Thoracic aorta (tissue), 2 donors: ENCODE measurements at places on chromosomes 11 and 22.

- DNase-seq, result no peak
Observed at GRCh38 chr11:35536470-35536869, 11.1 kb upstream of the PAMR1 start.

- DNase-seq, result no peak
Observed at GRCh38 chr11:113538451-113539412, 63.5 kb upstream of the DRD2 start.

DNA sequence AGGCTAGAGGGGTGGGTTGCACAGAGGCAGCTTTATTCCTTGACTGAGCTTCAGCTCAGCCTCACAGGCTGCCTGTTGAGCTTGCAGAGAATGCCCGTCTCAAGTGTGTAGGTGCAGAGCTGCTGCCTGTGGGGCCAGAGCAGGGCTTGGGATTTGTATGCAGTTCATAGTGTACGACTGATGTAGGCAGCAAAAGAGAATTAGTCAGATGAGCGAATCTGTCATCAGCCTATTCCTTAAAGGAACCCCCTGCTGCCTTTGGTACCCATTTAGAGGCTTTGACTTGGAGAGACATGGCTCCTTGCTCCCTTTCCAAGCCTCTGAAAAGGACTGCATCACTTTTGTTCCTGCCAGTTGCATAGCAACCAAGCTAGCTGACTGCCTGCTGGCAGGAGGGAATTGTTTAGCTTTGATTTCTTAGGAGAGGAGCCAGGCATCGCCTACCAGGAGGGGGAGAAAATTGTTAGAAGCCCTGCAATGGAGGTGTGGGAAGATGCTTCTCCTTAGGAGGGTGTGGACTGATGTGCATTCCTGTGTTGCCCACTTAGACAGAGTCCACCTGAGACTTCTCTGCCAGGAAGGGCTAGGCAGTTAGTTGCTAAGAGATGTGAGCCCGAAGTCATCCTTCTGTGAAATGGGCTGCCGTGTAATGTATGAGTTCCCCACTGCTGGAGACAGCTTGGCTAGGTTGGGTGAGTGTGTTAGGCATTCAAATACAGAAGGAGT, 10.9 kb downstream of the ACO2 start:
- no peak for DNase-seq

DNA sequence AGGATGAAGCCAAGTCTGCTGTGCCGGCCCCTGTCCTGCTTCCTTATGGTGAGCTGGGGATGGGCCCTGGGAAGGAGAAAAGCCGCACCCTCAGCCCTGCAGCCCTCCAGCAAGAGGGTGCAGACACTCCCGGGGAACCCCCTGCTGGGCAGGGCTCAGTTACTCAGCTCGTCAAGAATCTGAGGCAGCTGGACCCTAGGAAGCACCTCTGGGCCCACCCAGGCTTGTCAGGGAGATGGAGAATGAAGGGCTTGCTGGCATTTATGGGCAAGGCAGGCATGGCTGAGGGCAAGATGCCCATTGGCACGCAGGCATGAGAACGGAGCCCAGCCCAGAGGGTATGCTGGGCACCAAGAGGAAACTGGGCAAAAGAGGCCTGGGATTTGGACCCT, 12.9 kb downstream of the RELT start:
- DNase-seq, result no peak

- DNase-seq, result no peak
Observed at GRCh38 chr22:33682927-33683326, 237.3 kb downstream of the LARGE1 start.

DNA sequence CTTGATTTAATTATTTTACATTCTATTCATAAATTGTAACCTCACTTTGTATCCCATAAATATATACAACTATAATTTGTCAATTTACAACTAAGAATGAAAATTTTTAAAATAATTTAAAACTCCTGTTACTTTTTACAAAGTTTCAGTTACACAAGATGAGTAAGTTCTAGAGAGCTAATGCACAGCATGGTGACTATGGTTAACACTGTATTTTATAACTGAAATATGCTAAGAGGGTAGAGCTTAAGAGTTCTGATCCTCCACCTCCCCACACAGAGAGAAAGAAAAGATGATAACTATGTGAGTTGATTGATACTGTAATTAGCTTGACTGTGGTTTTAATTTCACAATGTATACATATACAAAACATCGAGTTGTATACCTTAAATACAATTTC, 412.5 kb upstream of the DDI1 start:
- no peak for DNase-seq

DNA sequence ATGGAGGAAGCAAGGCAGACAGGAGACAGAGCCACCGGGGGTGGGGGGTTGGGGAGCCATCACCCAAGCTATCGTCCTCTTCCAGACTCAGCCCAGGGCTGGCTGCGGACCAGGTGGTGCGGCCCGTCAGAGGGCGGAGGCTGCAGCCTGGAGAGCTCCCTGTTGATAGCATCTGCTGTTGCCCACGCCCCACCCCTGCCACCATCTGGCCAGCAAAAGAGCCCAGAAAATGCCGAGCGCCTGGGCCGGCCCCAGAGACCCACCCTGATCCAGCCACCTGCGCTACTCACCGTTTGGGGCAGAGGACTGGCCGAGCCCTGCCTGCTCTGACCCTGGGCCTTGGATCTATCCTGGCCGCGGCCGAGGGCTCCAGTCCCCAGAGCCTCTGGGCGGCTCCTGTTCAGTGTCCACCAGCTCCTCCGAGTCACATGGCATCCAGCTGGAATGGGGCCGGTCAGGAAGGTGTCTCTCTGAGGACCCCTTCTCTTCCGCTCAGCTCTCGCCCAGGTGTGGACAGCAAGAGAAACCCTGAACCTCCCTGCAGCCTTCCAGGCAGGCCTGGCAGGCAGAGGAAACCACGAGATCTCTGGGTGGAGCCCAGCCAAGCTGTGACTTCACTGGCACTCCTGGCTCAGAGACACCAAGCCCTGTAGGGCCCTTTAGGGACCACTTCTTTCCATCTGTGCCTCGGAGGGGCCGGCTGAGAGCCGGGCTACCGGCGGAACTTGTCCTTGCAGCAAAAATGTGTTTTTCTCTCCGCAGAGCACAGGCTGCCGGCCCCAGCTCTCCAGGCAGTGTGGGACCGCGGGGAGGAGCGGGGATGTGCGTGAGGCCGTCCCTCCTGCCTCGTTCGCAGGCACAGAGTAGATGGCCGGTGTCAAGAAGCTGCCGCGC, at the start of gene MRGPRE:
Gene MRGPRE (minus strand): TSS at position 567 of the 894 bp plus-strand sequence. CDS start 3,618 bp downstream, outside the sequence.
- DNase-seq, result no peak

DNA sequence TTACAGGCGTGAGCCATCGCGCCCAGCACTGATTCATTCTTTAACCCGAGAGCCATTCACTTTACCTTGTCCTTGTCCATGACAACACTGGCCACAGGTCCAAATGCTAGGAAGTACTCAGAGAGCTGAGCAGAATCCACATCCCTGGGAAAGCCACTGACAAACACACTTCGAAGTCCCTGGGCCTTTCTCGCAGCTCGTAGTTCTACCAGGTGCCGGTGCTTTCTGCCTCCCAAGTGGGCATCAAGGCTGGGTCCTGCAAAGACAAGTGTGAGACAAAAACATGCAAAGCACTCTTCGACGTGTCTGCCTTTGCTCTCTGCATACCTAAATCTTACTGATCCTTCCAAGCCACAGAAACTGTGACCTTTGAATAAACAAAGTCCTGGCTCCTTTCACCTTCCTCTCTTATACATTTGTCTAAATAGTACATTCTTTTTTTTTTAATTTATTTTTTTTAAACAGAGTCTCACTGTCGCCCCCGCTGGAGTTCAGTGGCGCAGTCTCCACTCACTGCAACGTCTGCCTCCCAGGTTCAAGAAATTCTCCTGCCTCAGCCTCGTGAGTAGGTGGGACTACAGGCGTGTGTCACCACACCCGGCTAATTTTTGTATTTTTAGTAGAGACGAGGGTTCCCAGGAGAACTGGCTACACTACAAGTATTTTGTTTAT, 2.2 kb downstream of the TUT1 start:
- no peak for DNase-seq

GRCh38 chr11:83019888-83020579, 51.7 kb downstream of the RAB30 start:
- no peak for DNase-seq

- DNase-seq, result no peak
Observed at GRCh38 chr11:130000552-130001176, 2.0 kb downstream of the PRDM10 start.

DNA sequence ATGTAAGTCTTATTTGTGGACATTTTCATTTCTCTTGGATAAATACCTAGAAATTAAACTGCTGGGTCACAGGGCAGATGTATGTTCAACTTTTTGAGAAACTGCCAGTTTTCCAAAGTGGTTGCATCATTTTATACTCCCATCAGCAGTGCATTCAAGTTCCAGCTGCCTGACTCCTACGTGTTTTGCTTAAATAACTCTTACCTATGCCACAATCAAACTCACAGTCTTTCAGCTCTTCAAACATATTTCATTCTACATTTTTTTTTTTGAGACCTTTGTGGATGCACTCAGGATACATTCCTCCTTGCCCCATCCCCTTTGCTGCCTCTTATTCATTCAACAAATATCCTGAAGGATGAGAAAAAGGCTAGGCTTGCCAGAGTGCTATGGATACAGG, 9.2 kb downstream of the TCF20 start:
- DNase-seq, result no peak

- DNase-seq, result no peak
Observed at GRCh38 chr11:24963852-24964251, 467.0 kb downstream of the LUZP2 start.

- DNase-seq, result no peak
Observed at GRCh38 chr11:19382131-19382611, 141.4 kb upstream of the E2F8 start.

DNA sequence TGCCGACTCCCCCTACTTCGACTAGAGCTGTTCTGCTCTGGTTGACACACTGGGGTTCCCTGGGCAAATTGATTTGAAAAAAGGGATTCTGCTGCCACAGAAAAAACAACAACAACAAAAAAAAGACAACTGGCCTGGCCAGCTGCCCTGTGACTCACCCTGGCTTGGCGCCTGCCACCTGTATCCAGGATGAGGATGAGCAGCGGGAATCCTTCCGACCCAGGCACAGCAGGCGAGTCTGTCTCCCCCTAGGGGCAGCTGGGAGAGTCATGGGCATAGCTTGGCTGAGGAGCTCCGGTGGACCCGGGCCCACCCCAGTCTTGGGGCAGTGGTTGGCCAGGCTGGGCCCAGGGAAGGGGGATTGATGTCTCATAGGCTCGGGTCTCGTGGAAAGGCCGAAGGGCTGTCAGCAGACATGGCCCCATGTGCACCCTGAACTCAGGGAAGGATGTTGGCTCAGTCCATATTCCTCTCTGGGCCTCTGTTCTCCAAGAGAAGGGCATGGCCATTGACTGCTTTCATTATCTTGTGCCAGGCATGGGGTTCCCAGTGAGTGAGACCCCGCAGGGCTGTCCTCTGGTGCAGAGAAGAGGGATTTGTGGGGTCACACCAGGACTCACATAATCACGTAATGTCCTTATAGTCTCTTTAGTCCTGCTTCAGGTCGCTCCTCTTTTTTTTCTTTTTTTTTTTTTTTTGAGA, 10.4 kb upstream of the SUN2 start:
- DNase-seq, result no peak
